ENCODE measurements at places on chromosomes 1 and 21.

DNA sequence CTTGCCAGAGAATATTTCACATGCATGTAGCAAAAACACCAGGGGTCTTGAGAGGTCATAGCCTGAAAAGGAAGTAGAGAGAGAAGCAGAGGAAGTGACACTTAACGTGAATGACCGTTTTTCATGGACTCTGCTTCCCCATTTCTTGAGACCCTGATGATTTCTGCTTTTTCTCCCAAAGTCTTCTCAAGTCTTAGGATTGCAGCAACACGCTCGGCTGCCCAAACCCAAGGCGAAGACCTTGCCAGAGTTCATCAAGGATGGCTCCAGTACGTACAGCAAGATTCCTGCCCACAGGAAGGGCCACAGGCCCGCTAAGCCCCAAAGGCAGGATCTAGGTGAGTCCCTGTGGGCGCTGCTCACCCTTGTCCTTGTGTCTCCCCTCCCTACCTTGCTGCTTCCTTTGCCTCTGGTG, 12.8 kb downstream of the THEMIS2 start:
- peak; percentile 58 for DNase-seq

DNA sequence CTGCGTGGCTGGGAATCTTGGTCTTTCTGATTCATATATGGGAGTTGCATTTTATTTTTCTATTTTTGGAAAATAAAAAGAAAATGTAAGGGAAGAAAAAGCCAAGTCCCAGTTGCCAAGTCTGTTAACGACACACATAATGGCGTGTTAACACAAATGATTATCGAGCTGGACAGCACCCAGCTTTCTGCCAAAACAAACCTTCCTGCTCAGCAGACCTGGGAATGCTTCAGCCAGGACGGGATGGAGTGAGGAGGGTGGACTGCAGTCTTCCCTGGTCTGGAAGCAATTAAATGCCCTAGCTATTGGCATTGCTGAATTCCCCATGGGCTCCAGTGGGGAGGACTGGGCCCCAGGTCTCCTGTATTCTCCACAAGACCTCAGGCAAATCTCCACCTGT, 184.2 kb upstream of the USP24 start:
- no peak for DNase-seq

- no peak for DNase-seq
Observed at GRCh38 chr1:21663248-21663950, 5.8 kb downstream of the RAP1GAP start.

GRCh38 chr1:14693949-14694348, 95.5 kb downstream of the KAZN start:
- DNase-seq: no peak

DNA sequence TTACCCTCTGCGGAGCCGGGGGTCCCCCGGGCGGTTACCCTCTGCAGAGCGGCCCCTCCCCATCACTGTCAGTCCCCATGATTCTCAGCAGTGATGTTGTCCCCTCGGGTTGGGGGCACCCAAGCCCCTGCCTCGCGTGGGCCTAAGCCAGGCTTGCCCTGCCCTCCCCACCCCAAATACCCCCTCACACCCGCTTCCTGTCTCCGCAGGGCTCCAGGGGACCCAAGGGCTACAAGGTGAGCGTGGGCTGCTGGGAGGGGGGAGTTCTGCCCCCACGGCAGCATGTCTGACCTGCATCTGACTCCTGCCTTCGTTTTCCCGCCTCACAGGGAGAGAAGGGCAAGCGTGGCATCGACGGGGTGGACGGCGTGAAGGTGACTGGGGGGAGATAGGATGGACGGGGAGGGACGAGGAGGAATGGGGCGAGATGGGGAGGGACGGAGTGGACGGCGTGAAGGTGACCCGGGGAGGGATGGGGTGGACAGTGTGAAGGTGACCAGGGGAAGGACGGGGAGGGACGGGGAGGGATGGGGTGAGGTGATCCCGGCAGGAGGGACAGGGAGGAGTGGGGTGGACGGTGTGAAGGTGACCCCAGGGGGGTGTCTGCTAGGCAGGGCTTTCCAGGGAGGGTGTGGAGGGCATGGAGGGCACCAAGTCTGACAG, 8.6 kb downstream of the COL6A1 start:
- DNase-seq: no peak

DNA sequence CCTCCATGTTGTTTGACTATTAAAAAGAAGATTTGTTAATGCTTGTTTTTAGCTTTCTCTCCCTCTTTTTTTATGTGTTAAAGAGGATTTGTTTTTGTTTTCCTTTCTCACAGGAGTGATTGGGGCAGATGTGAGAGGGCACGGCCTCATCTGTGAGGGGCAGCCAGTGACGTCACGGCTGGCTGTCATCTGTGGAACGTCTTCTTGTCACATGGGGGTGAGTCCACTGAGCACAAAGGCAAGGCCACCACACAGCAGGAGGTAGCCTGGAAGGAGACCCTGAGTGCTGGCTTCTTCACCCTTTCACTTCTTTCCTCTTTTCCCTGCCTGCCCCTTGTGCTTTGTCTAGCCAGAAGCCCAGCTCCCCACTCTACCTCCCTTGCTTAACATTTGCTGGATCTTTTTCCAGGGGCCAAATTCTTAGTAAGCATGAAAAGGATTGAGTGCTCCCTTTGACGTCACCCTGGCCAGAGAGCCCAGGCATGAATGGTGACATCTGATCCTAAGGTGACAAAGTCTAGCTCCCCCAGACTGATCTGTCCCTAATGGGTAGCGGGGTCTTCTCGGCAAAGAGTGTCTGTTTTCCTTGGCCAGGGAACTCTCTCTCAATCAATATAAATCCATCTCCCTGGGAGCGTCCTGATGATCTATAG, 257.2 kb downstream of the FGGY start:
- no peak for DNase-seq

DNA sequence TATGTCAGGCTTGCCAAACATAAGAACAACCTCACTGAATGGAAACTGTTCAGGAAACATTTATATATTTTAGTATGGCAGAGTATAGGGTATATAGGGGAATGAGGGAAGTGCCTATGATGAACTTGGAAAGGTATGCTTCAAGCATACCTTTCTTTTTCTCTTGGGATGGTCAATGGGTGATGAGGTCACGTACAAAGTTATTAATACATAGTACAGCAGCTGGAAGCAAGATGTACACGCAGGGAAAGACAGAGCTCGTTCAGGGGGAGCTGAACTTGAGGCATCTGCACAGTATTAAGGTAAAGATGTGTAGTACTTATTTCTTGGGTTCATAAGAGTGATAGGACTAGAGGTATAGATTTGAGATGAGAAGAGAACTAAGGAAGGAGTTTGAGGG, 61.5 kb downstream of the ABCD3 start:
- no peak for DNase-seq

GRCh38 chr1:43506233-43506632, 24.4 kb upstream of the PTPRF start:
- DNase-seq: no peak

DNA sequence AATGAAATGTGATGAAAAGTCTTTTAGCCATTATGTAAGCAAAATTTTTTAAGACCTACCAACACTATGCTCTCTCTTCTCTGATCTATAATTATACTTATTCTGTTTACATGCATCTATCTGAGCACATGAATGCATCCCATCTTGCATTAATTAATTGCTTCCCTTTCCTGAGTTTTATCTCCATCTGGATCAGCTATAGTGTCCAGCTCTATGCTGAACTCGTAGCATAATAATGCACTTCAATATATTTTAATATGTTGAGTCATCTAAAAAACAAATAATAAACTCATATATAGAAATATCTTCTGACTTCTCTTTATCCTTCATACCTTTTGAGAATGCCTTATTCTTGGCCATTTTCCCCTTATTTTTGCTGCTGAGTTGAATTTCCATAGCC, 1097.8 kb downstream of the TTLL7 start:
- no peak for DNase-seq

DNA sequence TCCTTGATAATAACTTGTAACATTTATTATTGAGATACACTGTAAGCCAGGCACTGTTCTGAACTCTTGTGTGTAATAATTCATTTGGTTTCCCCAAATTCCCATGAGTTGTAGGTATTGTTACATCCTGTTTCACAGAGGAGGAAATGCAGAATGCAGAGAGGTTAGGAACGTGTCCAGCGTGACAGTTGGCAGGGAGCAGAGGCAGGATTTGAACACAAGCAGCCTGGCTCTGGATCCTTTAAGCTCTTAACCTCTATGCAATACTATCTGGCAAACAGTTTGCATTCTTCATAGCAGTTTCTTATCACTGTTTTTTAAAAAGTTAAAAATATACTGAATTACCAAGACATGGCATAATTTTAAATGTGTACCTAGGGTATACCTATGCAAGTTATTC, 30.5 kb downstream of the EEIG2 start:
- no peak for DNase-seq
